Coronary artery (tissue), 2 donors: ENCODE measurements at places on chromosomes 7 and 10.
A peak's percentile ranks its signal among the peaks of the same experiment; 100 is the strongest.

DNA sequence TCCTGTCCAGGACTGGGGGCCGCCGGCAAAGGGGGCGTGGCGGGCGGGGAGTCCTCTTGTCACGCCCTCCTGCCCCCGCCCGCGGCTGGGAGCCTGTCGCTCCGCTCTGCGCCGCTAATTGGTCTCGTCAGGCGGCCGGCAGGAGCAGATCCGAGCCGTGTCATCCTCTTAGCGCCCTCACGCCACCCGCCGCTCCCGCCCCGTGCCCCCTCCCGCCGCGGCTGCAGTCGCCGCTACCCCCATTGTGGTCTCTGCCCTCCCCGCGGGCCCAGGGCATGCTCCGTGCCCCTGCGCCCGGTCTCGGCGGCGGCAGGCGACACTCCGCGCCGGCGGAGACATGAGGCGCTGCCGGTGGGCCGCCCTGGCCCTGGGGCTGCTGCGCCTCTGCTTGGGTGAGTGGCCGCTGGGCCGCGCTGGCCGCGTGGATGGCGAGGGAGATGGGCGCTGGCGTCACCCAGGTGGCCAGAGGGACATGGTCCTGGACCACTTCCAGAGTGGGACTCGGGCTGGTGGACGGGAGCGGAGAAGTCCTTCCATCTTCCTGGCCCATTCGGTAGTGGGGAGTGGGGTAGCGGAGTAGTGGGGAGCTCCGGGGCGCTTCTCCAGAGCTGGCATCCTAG is at the start of gene CDHR1:
TSS of gene CDHR1 (plus strand) at position 114 of the 620 bp plus-strand sequence. CDS start at position 338, 224 bp downstream.
- no peak for DNase-seq

DNA sequence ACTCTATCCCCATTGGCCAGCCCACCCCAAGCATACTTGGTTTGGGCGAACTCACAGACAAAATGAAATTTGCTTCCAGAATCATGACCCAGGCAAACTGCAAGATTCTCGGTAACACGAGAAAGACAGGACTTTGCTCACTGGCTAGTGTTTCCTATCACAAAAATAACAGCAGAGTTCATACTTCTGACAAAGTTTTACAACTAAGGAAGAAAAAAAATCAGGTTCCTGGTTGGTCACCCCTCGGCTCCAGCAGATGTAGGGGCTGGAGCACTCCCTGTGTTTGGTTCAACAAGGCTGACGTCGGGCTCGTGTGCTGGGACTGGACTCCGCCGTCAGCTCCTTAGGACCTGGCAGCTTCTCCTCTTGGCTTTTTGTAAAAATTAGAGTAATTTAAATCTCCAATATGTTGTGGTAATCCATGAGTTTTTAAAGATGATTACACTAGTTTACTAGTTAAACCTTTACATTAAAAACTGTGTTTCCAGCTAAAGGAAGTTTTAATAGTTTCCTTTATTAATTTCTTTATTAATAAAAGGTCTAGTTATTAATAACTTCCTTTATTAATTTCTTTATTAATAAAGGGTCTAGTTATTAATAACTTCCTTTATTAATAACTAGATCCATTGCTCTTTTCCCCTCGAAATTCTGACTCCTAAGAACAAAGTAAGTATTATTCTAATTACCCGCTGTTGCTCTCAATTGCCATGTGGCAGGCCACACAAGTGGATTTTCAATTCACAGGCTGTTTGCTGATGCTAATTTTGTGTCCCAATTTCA is 115.6 kb upstream of the RNF32 start:
- no peak for DNase-seq

GRCh38 chr7:108146070-108146842 is 16.1 kb upstream of the LAMB4 start:
- no peak for DNase-seq

DNA sequence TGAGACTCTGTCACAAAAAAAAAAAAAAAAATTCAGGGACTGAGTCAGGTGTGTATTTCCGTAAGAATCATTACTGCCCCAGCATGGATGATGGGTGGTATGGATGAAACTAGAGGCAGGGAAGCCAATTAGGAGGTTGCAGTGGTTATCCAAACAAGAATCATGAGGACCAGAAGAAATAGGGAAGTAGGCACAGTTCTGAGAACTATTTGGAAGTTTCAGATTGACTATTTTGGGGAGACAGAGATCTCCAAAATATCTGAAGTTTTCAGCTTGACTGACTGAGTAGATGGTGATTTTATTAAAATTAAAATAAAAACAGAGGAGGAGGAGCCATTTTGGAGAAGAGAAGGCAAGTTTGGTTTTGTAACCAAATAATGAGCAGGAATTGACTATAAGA is 119.4 kb upstream of the NRBF2 start:
- DNase-seq, result no peak

- no peak for DNase-seq
These were observed 81.2 kb downstream of the C1GALT1 start for GRCh38 chr7:7263297-7264230.

DNA sequence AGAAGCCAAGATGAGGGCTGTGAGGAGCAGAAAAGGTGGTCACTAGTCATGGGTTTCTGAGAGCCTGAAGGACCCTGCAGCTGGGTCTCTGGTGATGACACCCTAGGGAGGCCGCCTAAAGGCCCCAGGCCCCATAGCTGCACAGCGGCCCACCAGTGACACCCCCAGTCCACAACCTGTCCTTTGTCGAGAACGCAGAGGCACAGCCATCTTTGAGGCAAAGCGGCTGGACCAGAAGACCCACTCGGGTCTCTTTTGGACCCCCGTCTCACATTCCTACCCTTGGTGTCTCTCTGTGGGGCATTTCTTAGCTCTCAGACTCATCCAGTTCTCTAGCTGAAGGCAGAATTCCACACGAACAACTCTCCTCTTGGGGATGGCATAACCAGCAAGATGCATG is 18.8 kb downstream of the JCAD start:
- DNase-seq, result no peak

GRCh38 chr10:100349672-100350071 is 2.6 kb downstream of the SCD start:
- DNase-seq, result no peak

DNA sequence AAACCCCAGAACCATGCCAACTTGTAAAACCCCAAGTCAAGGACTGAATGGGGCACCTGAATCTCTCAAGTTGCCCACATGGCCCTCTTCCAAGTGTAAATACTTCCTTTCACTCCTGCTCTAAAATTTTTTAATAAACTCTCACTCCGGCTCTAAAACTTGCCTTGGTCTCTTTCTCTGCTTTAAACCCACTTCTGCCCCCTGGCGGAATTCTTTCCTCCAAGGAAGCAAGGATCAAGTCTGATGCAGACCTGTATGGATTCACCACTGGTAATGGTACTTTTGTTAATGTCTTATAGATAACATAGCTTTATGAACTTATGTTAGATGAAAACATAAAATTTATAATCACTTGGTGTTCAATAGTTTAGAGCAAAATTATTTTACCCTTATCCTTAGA is 33.8 kb downstream of the SLC16A9 start:
- DNase-seq, result no peak

DNA sequence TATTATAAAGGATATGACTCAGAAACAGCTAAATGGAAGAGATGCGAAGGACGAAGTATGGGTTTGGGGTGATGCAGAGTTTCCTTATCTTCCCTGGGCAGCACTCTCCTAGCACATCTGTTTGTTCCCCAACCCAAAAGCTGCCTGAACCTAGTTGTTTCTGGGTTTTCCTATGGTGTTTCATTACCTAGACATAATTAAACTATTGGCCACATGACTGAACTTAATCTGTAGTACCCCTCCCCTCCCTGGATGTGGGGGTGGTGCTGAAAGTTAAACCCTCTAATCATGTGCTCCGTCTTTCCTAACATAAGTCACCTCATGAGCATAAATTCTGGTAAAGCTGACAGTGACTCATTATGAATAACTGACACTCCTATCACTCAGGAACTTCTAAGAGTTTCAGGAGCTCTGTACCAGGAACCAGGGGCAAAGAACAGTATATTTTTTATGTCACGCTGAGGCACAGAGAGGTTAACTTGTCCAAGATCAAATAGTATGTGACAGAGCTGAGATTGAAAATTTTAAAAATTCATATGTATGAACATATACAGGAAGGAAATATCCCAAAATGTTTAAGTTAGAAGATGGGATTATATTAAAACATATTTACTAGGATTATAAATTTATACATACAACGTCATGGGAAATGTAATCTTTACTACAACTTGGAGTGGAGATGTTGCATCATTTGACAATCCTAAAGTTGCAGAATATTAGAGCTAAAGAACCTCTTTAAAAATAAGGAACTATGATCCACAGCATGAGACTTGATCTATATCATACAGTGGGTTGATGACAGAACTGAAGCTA is 4.8 kb downstream of the STRIP2 start:
- no peak for DNase-seq

- DNase-seq, result no peak
These were observed 52.2 kb downstream of the KMT2C start for GRCh38 chr7:152383341-152384234.

- DNase-seq, result no peak
These were observed 66.7 kb upstream of the FGL2 start for GRCh38 chr7:77266291-77266794.

- DNase-seq, result no peak
These were observed 213.7 kb upstream of the AOAH start for GRCh38 chr7:36937754-36938563.

GRCh38 chr10:76177936-76178335 is 746.5 kb downstream of the LRMDA start:
- no peak for DNase-seq

GRCh38 chr10:45625879-45626278 is 46.7 kb downstream of the ZFAND4 start:
- no peak for DNase-seq

DNA sequence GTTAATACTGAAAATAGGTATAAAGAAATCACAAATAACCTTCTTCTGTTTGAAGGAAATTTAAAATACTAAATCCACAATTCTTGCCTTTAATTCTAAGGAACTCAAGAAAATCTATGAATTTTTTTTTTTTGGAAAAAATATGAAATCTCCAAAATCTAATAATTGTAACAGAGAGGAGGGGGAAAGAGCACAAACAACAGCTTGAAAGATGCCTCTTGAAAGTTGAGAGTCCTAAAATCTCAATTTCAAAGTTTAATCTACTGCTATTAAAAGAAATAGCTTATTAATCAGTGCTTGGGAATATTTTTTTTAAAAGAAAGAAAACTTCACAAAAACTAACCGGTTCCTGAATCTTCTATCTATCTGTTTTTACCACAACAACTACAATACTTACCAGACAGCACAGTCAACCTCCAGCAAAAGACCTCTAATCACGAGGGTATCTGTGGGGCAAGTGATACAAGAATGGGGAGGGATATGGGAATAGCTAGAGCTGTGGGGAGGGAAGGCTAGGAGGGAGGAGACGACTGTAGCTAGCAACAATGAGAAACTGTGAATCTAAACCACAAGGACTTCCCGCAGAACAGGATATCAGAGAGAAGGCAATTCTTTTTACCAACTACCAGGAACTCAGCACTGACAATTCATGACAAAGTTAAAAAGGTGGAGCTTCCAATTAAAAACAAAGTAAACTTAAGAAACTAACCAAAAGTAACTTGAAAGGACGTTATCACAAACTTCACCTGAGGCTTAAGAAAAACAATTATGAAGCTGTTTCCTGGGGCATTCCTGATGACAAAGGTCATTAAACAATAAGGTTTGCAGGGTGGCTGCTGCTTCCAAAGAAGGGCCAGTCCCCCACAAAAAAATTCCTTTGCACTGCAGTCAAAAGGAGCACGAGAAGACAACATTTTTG is at the start of gene USP54:
TSS of gene USP54 (minus strand) at position 462 of the 919 bp plus-strand sequence. CDS start 15,684 bp downstream, outside the sequence.
- no peak for DNase-seq

DNA sequence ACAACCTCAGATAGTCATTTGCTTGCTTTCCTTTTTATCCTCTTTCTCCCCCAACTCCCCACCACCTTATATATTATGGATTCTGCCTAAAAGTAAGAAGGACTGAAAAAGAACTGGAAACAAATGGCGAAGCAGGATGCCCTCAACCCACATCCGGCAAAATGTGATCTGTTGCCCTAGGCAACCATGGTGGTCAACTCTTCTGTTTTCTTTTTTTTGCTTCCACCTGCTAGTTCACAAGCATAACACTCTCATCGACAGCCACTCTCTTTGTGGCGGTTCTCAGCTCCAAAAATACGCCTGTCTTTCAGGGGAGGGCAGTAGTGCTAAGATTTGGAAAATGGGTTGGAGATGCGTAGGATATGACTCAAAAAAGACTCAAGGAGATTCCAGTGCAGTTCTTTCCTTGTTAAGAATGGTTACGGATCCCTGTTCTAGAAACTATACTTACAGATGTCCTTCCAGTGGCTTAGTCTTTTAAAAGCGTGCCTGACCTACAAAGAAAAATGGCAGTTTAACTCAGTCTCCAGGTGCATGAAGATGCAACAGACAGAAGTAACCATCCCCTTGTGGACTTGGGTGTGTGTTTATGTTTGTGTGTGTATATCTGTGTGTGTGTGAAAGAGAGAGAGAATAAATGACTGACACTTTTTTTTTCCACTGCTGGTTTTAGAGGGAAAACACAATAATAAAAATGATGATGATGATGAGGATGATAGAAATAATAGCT is 10.7 kb downstream of the APBB1IP start:
- DNase-seq, result no peak

- no peak for DNase-seq
These were observed 195.8 kb downstream of the PTEN start for GRCh38 chr10:88059190-88059589.

- no peak for DNase-seq
These were observed 2.2 kb upstream of the GRIFIN start for GRCh38 chr7:2478399-2478785.

DNA sequence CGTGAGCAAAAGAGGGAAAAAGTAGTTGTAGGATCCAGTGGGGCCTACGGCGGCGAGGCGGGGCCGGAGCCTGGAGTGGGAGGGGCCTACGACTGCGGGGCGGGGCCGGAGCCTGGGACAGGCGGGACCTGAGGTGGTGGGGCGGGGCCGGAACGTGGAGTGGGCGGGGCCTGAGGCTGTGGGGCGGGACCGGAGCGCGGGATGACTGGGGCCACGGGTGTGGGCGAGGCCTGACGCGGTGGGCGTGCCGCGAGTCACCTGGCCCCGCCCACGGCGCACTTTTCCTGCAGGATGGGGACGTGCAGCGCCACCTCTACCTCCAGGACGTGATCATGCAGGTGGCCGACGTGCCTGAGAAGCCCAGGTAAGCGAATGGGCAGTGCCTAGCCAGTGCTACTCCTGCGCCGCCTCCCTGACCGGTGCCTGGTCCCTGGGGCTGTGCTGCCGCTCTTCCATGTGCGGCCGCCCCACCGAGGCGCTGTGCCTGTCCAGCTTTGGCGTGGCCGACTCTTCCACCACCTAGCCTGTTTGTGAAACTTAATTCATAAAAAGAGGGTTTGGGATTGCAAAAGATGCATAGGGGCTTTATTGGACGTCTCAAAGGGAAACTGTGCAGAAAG is 496 bp downstream of the ZNF511 start:
- peak; percentile 95 for DNase-seq

GRCh38 chr10:112593023-112593422 is 146.0 kb downstream of the VTI1A start:
- DNase-seq, result no peak

GRCh38 chr7:153584132-153584531 is 468.1 kb upstream of the DPP6 start:
- no peak for DNase-seq
